ENCODE measurements at places on chromosomes 11 and 22.

GRCh38 chr11:119918347-119918746, 189.3 kb upstream of the NECTIN1 start:
- DNase-seq, result no peak

DNA sequence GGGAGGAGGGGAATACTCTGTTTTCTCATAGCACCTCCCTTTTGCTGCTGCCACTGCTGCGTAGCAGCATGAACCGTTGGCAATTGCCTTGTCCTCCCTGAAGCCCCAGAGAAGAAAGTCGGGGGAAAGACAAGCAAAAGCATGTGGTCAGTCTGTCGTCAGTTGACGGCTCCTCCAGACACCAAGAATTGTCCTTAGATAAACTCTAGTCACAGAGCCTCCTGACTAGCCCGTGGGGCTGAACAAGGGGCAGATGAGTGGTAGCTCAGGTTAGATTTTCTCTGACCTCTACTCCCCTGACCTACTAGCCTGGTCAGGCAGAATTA, 126.4 kb upstream of the HSD17B12 start:
- no peak for DNase-seq

GRCh38 chr11:102254047-102254446, 63.2 kb upstream of the BIRC3 start:
- DNase-seq, result no peak

GRCh38 chr22:36552289-36552688, 23.3 kb upstream of the EIF3D start:
- DNase-seq, result no peak

DNA sequence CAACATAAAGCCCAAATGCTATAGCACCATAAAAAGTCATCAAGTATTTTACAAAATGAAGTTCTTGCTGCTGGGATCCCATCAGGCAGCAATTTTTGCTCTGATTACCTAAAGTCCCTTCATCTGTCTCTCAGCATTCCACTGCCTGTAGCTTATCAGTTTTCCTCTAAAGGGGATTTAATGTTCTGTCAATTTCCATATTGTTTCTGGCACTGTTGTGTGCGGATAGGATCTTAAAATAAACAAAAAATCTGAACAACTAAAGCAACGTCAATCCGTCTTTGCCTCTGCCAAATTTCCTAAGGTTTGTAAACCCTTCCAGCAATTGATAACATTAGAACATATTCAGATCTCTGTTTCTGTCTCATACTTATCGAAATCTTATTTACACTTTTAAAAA, 1126.3 kb upstream of the RAG2 start:
- no peak for DNase-seq

DNA sequence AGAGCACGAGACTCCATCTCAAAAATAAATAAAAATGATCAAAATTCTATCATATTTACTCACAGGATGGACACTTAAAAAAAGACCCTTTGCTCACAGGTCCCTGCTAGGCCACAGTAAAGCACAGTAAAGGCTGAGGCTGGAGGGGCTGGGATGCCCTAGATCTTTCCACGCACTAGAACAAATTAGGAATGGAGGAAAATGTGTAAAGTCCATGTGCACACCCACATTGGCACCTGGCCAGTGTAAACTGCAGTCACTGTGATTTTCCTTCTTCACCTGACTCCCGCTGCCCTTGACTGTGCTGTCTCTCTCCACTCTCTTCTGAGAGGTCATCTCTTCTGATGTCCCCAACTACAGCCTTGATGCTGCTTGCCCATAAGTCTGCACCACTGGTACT, 195.5 kb downstream of the EFCAB6 start:
- DNase-seq, result no peak

DNA sequence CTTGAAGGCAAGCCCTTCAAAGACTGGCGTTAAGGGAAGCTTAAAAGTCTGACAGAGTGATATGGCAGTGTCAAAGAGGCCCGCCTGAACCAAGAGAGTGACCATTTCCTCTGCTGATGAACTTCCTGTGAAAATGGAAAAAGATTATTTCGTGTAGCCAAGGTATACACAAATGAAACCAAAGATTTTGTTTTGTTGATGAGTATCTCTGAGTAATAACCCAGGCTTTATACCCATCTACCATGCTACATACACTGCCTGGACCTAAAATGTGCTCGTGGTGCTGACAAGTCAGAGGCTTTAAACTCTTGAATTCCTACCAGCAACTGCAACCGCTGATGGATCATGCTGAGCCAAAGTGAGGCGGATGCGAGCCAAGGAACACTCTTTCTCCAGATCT, 21.0 kb upstream of the FNBP4 start:
- no peak for DNase-seq

DNA sequence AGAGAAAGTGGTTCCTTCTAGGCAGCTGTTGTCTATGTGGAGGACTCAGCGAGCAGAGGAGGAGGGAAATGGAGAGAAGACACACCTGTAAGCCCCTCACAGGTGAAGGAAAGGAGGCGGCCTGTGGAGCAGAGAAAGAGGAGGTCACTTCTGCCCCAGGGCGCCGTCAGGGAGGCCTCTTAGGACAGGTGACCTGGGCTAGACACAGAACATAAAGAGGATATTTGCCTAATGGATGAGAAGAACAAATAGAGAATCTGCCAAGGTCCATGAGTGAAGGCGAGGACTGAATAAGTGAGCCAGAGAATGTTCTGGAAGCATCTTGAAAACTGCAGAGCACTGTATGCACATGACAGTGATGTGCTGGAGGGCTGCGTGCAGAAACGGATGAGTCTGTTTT, 2.2 kb upstream of the SCUBE1 start:
- no peak for DNase-seq

GRCh38 chr22:25484521-25485315, 79.8 kb upstream of the GRK3 start:
- no peak for DNase-seq

Data from hypothalamus (tissue), 51 donors.